ENCODE measurements at places on chromosomes 3 and 15.

DNA sequence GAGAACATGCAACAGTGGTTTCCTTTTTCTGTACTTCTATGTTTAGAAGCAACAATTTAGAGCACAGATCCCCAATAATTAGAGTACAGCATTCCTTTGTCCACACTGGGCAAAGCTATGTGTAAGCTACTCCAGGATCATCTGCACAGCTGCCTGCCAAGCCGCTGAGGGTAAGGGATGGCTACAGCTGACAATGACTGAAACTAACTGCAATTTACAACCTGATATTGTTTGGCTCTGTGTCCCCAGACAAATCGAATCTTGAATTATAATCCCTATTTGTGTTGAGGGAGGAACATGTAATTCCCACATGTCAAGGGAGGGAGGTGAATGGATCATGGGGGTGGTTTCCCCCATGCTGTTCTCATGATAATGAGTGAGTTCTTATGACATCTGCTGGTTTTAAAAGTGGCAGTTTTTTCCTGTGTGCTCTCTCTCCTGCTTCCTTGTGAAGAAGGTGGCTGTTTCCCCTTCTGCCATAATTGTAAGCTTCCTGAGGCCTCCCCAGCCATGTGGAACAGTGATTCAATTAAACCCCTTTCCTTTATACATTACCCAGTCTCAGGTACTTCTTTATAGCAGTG is 54.8 kb upstream of the TNFSF10 start:
- DNase-seq: no peak

- DNase-seq: no peak
These were observed 245.0 kb upstream of the TOPAZ1 start for GRCh38 chr3:43996379-43997301.

GRCh38 chr3:149908424-149908957 is 62.2 kb downstream of the PFN2 start:
- DNase-seq: no peak

DNA sequence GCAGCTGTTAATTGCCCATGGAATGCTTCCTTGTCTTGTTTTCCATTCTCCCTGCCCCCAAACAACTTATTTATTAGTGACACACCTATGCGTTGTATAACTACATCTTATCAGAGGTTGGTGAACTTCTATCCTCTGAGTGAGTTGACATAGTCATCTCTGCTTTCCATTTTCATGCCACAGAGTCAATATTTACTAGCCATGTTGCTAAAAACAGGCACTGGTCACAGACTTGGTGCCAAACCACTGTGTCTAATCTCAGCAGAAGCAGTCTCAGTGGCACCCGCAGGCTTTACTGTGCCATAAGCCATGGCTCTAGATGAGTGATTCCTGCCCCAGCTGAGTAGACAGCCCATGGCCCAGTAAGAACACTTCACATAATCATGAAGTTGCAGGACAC is 26.5 kb downstream of the DAPK2 start:
- no peak for DNase-seq

DNA sequence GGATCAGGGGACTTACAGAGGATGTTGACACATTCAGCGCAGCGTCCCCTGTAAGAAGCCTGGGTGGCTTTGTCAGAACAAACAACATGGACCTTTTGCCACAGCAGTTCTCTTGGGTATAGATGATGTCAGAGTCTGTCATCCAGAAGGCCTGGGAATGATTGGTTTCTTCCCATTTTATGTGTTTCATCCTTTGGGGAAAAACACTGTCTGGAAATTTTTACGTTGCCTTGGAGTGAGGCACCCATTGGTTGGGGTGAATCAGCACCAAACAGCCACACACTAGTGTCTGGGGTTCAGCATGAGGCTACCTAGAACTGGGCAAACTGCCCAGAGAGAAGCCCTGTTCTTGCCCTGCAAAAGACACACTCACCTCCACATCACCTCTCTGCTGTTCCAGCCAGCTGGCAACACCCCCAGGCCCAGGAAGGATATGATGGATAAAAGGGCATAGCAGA is 123.0 kb downstream of the FAM43A start:
- DNase-seq: no peak
